ENCODE measurements at places on chromosomes 5 and 9.

DNA sequence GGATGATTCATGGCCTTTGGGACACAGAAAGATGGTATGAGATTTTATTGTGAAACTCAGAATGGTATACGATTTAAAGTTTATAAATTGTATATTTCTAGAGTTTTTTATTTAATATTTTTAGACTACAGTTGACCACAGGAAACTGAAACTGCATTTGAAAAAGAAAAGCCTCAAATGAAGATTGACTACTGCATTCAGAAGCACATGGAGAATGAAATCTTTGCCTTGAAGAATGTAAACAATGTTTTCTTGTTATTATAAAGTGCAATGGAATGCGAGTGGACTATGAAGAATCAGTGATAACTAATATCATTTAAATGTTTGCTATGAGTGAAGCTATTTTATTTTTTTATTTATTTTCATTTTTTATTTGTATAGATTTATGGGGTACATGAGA lies 169.1 kb upstream of the CDH18 start:
- DNase-seq, result no peak

GRCh38 chr9:88652876-88653275 lies 117.9 kb downstream of the NXNL2 start:
- DNase-seq, result no peak

GRCh38 chr9:7828334-7828733 lies 28.8 kb upstream of the DMAC1 start:
- no peak for DNase-seq

- DNase-seq, result no peak
Measured at GRCh38 chr5:62574599-62574998, 4.0 kb upstream of the LRRC70 start.

- DNase-seq, result peak; percentile 21
Measured at GRCh38 chr5:35003018-35003957, 44.5 kb downstream of the AGXT2 start.

DNA sequence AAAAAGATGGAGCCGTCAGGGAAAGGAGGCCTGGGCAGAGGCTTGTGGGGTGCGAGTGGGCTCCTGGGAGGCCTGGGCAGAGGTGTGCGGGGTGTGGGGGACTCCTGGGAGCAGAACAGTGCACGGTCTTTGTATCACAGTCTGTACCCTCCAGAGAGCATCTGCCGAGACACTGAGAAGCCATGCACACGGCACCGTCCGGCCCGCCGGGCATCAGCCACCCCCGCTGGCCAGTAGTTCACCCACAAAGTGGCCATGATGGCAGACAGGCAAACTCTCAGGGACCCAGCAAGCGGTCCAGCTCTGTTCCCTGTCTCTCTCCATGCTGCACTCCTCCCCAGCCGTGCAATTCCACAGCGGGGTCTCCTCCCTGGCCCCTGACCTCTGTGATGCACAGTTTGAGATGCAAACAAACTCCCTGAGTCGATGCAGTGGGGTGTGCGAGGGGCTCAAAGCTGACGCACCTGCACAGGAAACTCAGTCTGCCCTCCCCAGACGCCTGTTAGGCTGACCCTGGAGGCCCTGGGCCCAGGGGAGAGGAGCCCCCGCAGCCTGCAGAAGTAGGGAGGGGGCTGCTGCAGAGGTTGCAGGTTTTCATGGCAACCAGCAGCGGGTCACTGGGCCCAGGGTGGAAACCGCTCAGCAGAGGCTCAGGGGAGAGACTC lies 9.1 kb upstream of the GPSM1 start:
- no peak for DNase-seq

GRCh38 chr5:376799-377325 lies 55.3 kb downstream of the AHRR start:
- no peak for DNase-seq

GRCh38 chr5:131481569-131481968 lies 153.5 kb downstream of the RAPGEF6 start:
- no peak for DNase-seq

DNA sequence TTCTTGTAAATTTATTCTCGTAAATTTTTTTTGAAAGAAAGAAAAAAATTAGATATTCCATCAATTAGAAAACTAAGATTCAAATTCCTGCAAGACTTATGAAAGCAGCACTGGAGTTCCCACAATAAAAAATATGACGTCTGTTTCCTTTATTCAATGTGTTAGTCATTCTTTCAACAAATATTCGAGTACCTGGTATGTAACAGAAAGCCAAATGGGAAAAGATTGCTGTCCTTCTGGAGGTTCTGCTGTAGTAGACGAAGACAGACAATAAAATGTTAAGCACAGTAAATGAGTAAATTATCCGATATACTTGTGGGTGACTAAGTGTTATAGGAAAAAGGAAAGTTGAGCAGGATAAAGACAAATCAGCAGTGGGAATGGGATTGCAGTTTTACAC lies 92.2 kb downstream of the ADAMTSL1 start:
- DNase-seq, result no peak

DNA sequence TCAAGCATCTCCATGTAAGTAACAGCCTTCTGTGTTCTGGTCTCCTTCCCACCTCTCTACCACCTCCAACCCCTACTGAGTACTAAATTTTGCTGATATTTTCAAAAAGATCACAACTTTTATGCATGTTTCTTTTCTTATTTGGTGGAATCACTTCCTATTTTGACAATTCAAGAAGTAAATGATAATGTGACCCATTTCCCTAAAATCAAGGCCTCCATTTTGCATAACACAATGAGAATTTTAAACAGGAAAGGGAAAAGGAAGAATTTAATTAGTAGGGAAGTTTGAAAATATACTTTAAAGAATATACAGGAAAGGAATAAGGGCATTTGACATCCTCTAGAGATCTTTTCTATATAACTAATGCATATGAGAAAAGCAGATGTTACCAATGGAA lies 212.9 kb upstream of the RASA1 start:
- no peak for DNase-seq

DNA sequence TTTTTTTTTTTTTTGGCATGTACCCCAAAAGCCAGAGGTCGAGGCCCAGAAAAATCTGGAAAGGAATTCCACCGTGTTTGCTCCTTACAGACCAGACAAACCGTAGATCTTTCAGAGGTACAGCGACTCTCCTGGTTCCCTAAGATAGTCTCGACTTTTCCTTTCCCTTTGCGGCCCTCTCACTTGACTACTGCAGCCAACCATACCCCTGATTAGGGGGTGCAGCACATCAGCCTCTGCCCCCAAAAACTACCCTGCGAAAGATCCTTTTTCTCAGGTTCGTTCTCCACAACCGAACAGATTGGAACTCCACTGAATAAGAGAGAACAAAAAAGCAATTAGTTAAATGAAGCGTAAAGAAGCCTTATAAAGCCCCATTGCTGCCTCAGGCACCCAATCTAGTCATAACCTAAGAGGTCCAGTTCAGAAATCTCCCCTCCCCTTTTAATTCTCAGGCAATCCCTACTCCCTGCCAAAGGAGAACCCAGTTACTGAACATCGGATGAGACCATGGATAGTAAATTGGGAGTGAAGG lies 379 bp upstream of the TICAM2 start:
- no peak for DNase-seq

GRCh38 chr9:71363286-71363961 lies 242.0 kb upstream of the TRPM3 start:
- DNase-seq, result no peak

DNA sequence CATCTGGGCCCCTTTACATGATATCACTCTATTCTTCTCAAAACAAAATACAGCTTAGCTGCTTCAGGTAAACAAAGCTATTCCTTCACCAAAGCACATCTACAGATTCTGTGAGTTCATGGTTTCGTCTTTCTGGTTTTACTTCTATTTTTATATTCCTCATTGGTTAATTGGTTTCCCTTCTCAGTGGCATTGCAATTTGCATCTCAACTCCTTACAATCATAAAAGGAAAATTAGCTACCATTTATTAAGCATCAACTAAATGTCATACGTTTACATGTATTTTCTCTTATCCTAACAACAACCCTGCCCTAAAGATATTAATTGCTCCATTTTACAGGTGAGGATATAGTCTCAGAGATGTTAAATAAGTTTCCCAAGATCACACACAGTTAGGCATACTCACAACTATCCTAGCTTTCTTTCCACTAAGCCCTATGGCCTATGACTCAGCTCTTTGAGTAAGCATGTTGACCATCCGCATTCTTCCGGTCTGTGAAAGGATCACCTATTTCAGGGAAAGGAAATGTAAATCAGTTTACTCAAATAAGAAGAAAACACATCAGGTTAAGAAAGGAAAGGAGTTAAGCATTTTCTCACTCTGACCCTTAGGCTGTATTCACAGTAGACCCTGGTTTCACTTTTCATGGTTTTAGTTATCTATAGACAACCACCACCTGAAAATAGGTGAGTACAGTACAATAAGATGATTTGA lies 146.1 kb downstream of the CAAP1 start:
- no peak for DNase-seq

GRCh38 chr9:91433180-91433579 lies 9.5 kb upstream of the NFIL3 start:
- DNase-seq, result no peak

- DNase-seq, result no peak
Measured at GRCh38 chr5:68299575-68299974, 84.0 kb downstream of the PIK3R1 start.

GRCh38 chr5:30505014-30505886 lies 688.2 kb upstream of the CDH6 start:
- DNase-seq, result no peak

GRCh38 chr5:16886793-16887345 lies 49.2 kb downstream of the MYO10 start:
- no peak for DNase-seq

DNA sequence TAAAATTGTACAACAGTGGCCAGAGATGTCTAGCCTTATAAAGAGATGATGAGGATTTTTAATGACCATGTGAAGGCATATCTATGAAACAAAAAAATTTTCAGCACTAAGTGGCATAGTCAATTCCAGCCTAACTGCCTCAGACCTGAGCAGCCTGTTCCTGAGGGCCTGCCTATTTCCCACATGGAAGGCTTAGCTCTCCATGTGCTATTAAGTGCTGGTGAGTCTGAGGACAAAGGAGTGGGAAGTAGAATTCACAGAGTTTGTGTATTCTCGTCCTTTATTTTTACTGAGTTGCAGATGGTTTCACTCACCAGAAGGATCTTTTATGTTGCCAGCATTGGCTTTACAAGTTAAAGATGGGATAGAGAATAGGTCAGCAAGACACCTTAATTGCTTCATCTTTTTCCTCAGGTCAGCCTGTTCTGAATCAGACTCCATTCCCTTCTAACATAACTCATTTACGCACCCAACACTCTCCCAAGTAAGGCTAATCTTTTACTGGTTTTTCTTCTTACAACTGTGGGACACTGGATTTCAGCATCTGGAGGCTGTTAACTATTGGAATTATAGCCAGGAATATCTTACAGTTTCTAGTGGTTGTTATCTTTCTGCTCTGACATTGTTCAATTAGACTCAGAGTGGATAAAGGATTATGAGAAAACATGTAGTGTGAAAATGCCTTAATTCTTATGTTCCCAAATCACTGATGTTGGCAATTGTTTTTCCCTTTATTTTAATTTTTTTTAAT lies 76.8 kb downstream of the ISOC1 start:
- no peak for DNase-seq

DNA sequence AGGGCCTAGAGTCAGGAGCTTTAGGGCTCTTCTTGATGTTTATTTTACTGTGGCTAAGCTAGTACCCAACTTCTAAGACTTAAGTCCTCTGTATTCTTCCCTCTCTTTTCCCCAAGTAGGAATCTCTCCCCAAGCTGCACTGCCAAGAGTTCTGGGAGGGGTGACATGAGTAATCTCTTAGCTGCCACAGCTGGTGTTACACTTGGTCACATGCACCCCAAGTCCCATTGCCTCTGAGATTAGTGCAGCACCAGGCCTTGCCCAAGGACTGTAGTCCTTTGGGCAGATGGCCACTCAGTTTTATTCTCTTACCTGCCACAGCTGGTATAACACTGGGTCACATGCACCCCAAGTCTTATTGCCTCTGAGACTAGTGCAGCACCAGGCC lies 114.7 kb upstream of the RIOK2 start:
- DNase-seq, result no peak

DNA sequence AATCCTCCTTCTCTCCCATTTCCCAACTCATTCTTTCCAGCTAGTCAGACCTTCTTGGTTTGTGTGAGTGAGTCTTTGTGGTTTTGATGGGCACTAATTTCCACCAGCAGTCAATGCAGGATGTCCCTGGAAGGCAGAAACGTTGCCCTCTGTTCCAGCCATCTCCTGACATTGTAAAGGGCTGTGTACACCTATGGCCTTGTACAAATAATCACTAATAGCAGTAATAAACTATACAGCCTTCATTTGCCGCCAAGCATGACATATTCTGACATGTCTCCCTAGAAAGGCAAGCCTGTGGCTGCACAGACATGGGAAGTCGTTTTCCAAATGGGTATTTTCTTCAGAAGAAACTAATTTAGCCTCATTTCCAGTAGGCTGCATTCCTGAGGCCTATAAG lies 18.4 kb upstream of the DENND1A start:
- no peak for DNase-seq

- no peak for DNase-seq
Measured at GRCh38 chr5:176994460-176995121, 12.0 kb downstream of the UIMC1 start.

- no peak for DNase-seq
Measured at GRCh38 chr9:19385786-19386501, 5.9 kb upstream of the RPS6 start.

DNA sequence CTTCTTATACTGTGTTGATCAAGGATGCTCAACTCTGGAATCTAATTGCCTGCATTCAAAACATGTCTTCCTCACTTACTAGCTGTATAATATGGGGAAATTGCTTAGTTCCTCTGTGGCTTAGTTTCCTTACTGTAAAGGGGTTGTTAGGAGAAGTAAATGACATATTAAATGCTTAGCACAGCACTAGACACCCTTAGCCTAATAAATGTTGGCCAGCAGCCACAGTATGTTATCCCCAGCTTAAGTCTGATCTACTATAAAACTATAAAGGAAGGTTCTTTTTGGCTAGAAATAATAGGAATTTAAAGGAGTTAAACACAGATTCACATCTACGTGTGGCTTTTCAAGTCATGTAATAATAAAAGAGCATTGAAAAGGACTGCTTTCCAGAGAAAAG lies 232.4 kb downstream of the PCSK1 start:
- no peak for DNase-seq

DNA sequence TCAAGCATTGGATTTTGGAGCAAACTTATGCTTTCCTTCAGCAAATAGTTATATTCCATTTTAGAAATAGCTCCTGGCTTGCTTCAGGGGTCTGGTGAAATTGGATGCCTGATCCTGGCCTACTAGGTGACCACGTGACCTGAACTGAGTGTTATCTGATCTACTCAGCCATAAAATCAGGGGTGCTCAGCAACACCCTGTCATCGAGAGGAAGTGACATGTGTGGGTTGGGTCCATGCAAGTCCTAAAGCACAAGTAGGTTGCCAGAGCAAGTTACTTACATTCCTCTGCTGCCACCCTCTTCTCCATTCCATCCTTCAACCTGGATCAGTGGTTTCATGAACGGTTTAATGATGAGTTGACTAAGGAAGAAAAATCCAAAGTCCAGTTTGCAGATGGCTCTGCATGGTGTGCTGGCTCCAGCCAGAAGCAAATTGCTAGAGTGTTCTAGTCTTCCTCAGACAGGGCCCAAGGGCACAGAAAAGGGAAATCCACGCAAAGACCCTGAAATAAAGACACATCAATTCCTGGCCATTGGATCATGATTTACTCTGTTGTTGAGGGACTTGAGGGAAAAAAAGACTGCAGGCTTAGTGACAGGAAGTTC lies 2.8 kb upstream of the FAM193B start:
- no peak for DNase-seq

GRCh38 chr5:149410721-149411432 lies 31.8 kb upstream of the IL17B start:
- no peak for DNase-seq
